Globus pallidus (tissue), 1 donor: ENCODE measurements at places on chromosomes 7 and 10.
A peak's percentile ranks its signal among the peaks of the same experiment; 100 is the strongest.

DNA sequence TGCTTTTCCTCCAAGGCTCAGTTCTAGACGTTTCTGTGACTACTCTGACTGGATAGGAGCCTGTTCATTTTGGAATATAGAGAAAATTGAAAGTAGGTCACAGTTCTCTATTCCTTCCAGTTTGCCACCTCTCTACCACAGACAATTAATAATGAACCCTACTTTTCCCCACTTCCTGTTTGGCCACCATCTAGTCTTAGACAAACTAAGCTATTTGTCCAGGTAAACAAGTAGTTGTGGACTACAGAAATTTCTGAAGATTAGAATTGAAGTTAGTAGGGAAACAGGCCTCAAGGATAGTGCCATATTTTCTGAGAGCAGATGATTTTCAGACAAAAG lies 87.0 kb downstream of the AUTS2 start:
- DNase-seq: no peak

- DNase-seq: no peak
Measured at GRCh38 chr10:132844069-132844809, 58.3 kb upstream of the NKX6-2 start.

DNA sequence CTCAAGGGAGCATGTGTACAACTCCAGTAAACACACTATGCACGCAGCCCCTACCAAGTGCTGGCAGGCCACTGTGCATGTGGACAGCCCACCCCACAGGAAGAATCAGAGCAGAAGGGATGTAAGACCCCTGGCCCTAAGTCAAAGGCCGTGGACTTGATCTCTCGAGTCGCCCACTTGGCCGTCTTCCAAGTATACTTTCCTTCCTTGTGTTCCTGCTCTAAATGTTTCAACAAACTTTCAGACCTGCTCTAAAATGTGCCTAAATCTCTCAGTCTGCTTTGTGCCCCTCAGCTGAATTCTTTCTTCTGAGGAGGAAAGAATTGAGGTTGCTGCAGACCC lies 21.1 kb upstream of the NOM1 start:
- no peak for DNase-seq

GRCh38 chr7:49174396-49174795 lies 250.0 kb downstream of the CDC14C start:
- no peak for DNase-seq

DNA sequence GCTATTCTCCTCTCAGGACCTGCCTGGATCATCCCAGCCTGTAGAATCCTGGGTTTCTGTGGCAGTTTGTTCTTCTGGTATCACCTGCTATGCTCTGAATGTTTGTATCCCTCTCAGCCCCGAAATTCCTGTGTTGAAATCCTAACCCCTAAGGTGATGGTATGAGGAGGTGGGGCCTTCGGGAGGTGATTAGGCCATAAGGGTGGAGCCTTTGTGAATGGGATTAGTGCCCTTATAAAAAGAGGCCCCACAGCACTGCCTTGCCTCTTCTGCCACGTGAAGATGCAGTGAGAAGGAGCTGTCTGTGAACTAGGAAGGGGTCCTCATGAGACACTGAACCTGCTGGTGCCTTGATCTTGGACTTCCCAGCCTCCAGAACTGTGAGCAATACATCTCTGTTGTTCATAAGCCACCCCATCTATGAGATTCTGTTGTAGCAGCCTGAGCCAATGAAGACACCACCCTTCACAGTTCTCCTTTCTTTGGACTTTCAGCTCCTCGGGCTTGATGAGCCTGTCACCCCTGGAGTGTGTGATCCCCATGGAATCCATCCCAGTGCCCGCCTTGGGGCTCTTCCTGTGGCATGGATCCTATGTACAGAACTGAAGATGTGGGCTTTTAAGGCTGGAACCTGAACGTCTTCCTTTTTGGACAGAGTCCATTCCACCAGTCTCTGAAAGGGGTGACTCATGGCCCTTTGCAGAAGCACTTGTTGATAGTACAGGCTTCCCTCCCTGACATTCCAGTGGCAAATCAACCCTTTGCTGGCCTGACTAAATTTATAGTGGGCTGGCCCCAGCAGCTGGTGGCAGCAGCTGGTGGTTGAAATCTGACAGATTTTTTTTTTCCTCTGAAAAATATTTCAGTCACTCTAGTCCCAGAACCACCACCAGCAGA lies 138.0 kb downstream of the TACC2 start:
- no peak for DNase-seq

GRCh38 chr10:13271552-13272163 lies 28.2 kb downstream of the PHYH start:
- DNase-seq: peak; percentile 13

- no peak for DNase-seq
Measured at GRCh38 chr10:84613336-84614021, 285.1 kb downstream of the CCSER2 start.

DNA sequence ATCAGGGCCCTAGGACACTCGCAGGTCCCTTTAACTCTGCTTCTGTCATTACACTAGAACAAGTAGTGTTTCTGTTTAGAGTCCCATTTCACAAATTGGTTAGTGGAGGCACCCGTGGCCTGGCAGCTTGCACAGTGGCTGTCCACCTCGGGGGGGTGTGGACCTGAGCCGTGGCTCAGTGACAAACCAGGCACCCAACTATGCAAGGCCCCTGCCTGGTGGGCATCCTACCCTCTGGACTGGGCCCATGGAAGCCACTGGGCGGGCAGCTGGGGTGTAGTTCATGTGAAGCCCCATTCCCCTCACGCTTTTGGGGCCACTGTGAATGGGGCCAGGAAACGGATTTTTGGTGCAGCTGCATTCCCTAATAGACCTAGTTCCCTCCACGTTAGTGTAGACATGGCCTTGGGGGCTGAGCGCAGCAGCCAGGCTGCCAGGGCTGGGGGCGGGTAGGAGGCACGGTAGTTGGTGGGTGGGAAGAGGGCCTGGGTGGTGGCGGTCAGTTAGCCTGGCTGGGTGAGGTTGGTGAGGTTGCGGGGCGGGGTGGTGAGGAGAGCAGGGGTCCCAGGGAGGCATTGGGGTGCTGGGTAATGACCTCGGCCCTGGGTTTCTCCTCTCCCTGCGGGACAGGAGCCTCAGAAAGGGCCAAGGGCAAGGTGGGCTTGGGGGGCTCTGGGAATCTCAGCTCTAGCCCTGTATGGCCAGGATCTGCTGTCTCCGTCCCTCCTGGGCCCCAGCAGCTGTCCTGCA lies 18.7 kb downstream of the ZNF316 start:
- no peak for DNase-seq

- no peak for DNase-seq
Measured at GRCh38 chr7:148290538-148290937, 300.0 kb upstream of the C7orf33 start.

- DNase-seq: no peak
Measured at GRCh38 chr10:86362129-86362527, 4.5 kb downstream of the GRID1 start.

DNA sequence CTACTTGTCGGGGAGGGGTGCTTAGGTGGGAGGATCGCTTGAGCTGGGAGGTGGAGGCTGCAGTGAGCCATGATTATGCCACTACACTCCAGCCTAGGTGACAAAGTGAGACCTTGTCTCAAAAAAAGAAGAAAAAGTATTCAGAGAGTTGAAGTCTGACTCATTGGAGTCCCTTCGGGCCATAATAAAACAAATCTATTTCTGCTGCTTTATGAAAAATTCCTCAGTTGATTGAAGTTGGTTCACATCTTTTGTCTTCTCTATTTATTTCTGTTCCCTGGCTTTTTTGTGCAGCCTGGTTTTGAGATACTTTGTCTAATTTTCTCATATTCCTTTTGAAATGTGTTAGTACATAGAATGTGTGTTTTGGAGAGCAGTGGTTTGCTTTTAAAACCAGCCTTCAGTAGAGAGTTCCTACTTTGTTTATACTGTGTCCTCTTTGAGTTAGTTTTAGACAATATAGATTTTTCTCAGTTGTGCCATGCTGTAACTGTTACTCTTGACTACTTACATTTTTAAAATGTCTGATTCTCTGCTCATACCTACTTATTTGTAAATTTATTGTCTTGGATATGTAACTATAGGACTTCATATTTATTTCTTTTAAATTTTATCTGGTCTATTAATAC lies 36.7 kb downstream of the LUC7L2 start:
- no peak for DNase-seq

DNA sequence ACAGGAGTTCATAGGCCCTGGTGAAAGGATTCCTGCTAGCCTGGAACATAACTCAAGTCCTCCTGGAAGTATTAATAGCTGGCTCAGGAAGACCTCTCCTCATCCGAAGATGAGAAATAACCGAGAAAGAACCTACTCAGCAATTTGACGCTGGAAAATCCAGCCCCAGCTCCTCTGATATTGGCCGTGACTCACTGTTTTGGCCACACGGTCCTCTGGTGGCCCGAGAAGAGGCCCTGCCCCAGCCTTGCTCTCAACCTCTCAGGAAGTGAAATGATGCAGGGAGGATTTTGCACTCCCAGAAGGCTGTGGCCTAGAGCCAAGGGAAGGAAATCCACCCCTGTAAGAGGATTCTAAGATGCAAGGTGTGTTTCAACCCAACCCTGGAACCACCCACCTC lies 121.6 kb downstream of the MTPAP start:
- DNase-seq: no peak

DNA sequence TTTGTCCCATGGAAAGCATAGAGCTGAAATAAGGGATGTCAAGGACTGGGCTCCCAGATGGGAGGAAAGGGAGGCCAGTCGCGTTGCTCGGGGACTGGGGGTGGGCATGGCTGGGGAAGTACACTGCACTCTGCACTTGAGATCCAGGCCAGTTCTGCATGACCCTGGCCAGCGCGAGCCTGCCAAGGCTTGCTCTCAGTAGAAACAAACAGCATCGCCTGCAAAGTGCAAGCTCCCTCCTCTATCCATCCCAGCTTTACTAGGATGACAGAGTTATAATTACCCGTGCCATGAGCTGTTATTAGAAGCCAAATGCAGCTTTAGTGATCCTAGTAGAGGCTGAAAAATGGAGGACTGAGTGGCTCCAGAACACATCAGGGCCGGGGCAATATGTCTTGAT lies 43.9 kb upstream of the PDCD4 start:
- no peak for DNase-seq

- no peak for DNase-seq
Measured at GRCh38 chr10:31132681-31133244, 101.1 kb upstream of the ZNF438 start.

- no peak for DNase-seq
Measured at GRCh38 chr7:82559193-82559805, 115.7 kb upstream of the CACNA2D1 start.
